NCI-H510A (cell line): ENCODE measurements at places on chromosomes 3 and 15.
A peak's percentile ranks its signal among the peaks of the same experiment; 100 is the strongest.

GRCh38 chr15:101359365-101359947, 64.4 kb upstream of the SNRPA1 start:
- no peak for DNase-seq

- no peak for DNase-seq
Measured at GRCh38 chr3:25586167-25586505, 78.6 kb downstream of the TOP2B start.

GRCh38 chr15:77944002-77944867, 133.3 kb downstream of the TBC1D2B start:
- DNase-seq, result no peak

GRCh38 chr15:77057685-77058084, 13.2 kb downstream of the TSPAN3 start:
- DNase-seq, result no peak

GRCh38 chr3:118144919-118145318, 889.7 kb downstream of the IGSF11 start:
- no peak for DNase-seq

- DNase-seq, result no peak
Measured at GRCh38 chr3:126267169-126267975, 87.0 kb upstream of the ALDH1L1 start.

DNA sequence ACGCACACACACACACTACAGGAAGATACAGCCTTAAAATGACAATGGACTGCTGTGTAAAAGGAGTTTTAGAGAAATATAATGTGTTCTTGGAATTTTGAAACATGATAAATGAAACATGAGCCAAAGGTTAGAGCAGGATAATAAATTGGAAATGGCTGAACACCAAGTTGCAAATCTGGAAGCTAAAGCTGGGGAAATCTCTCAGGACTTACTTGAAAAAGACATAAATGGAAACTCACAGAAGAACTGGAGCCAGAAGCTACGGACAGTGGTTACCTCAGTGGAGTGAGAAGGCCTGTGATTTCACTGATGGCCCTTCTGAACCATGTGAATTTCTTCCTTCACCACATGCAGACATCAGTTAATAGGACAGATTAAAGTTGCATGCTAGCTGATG, 37.3 kb upstream of the ATP10A start:
- DNase-seq, result no peak

- DNase-seq, result no peak
Measured at GRCh38 chr3:21785765-21786437, 34.9 kb upstream of the ZNF385D start.

DNA sequence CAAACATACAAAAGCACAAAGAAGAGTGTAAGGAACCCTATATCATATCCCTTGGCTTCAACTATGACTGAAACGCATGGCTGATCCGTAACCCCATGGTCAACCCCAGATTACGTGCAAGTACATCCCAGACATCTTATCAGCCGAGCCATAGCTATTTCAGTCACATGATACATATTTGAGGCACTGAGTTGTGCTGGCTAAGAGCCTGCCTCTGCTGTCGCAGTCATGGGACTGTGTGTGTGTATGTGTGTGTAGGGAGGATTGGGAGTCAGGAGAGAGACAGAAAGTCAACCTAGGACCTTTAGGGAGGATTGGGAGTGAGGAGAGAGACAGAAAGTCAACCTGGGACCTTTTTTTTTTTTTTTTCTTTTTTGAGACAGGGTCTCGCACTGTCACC, 8.4 kb downstream of the ST6GAL1 start:
- no peak for DNase-seq

GRCh38 chr3:6779140-6779539, 81.8 kb upstream of the GRM7 start:
- DNase-seq, result no peak

DNA sequence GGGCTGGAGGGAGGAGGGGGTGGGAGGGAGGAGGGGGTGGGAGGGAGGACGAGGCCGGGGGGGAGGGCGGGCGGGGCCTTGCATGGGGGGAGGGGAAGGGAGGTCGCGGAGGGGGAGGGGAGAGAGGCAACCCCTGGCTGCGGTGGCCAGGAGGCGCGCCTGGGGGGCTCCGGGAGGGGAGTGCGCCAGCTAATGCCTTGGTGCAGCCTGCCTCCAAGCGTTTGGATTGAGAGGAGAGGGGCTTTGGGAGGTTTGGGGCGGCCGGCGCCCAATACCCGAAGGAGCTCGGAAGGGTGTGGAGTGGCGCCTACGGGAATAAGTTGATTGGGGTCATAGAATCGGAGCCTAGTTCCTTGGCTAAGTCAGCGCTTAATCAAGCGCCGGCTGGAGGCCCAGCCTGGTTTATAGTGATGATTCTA, 557 bp downstream of the TFG start:
- DNase-seq, result peak; percentile 7

DNA sequence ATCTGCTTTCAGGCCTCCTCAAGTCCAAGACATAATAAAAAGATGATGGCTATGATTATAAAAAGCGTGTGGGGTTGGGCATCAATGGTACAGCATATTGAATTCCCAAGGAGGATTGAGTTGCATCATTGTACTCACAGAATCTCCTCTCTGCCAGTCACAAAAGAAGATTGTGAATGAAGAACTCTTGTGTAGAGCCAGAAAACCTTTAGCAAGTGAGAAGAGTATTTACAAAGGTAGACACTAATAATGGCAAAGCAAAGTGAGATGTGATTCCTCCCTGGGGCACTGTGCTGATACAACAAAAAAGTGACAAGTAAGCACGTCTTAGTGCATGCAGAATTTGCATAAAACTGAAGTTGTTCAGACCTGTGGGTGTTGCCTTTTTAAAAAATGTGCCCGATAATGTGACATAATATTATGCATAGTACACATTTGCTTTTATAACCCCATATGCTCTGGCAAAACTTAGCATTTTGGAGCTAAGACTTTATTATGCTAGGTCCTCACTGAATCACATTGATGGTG, 291.2 kb upstream of the TBC1D5 start:
- no peak for DNase-seq

GRCh38 chr3:78645628-78646310, 1122.0 kb downstream of the ROBO1 start:
- DNase-seq, result no peak

DNA sequence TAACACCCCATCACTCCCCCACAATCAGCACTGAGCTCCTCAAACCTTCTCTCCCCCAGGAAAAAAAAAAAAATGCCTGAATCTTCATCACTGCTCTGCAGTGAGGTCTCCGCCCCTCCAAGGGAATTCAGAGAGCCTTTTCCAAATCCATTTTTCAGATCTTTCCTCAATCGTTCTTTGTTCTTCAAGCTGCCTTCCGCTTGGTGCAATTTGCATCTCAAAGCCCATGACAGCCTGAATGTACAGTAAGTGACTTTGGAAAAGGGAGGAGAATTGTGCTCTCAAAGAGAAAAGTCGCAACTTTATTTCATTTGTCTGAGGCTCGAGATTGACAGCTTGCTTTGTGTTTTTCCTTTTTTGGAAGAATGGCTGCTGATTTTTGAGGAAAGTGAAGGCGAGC, 75.0 kb downstream of the CORO2B start:
- no peak for DNase-seq

- DNase-seq, result no peak
Measured at GRCh38 chr15:57138349-57138788, 219.9 kb downstream of the TCF12 start.

DNA sequence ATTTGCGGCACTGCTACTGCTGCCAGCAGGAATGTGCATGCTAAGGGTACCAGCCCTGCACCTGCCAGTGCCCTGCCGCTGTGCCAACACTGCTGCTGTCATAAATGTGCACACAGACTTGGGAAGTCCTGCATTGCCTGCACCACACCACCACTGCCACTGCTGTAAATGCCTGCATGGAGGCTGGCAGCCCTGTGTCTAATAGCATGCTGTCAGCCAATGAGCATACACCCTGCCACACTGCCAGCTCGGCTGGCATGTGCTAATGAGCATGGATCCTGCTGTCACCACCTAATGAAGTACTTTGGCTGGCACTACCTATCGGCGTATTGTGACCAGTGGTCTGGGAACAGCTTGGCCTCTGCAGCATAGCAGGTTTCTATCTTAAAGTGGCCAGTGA, 981.8 kb upstream of the GBE1 start:
- DNase-seq, result no peak

- no peak for DNase-seq
Measured at GRCh38 chr3:128423525-128424147, 43.1 kb downstream of the DNAJB8 start.

DNA sequence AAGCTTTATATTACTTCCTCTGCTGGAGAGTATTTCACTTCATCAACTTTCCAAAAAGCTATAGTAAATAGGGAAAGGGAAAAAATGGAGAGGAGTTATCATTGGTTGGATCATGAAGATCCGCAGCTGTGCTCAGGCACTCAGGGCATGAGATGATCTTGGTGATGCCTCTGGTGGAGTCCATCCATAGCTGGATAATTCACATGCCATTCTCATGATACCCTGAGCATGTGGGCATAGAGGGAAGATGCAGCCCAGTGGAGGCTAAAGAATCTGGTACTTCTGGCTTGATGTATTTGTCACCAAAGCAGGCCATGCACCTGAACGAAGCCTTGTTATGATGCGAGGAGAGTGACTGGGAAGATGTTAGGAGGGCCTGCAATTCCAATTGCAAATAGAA, 150.2 kb downstream of the CHST2 start:
- DNase-seq, result no peak

DNA sequence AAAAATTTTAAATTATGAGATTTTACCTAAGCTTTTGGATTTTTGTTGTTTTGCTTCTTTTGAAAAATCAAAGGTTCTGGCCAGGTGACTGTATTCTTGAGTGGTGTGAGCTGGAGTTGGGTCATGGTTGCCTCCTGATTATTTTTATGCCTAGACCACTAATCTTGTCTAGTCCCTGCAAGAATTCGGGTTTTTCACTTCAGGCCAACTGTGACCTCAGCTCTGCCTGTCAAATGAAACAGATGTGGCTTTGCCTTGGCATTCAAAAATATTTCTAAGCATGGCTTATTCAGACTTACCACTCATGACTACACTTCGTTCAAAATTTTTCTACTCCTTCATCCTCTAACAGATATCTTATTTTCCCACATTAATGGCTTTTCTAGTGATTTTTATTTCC, 25.4 kb upstream of the CDV3 start:
- DNase-seq, result no peak

GRCh38 chr3:14274999-14275961, 96.7 kb downstream of the LSM3 start:
- DNase-seq, result no peak

DNA sequence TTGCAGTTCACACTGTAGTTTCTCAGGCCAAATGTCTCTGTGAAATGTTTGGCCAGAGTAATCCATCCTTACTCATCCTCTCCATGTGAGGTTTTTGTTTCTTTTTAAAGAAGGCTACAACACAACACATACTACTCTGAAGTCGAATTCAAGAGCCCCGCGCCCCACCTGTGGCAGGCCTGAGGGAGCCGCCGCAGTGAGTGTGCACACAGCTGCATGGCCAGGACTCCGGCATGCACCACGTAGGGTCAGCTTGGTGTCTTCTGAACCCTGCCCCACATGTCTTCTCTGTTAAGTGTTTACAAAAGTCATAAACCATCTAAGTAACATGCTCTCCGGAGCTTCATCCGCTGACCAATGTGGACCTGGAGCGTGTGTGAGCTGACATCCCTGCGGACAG, 58.7 kb downstream of the PGPEP1L start:
- no peak for DNase-seq

- no peak for DNase-seq
Measured at GRCh38 chr15:33112541-33113105, 81.9 kb downstream of the FMN1 start.

- DNase-seq, result no peak
Measured at GRCh38 chr3:179880868-179881267, 155.9 kb downstream of the PEX5L start.

GRCh38 chr3:111758642-111759041, 100.4 kb upstream of the PHLDB2 start:
- no peak for DNase-seq

DNA sequence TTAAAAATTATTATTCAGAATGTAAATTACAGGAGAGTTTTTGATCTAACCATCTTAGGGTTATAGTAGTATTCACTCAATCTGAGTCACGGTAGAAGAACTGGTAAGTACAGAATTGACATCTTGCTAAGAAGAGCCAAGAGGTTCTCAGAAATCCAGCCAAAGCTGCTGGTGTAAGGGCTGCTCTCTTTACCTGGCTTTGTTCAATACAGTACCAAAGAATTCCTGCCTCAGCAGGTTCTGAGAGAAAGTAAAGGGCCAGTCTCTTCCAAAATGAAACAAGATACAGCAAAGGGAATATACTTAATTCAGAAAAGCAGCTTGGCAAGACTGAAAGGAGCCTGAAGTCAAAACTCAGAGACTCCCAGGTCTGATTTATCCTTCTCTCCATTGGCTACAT, 193.1 kb downstream of the TNIK start:
- DNase-seq, result no peak

- DNase-seq, result no peak
Measured at GRCh38 chr3:147554332-147554731, 145.2 kb downstream of the ZIC1 start.
